CD8-positive, alpha-beta memory T cell (primary cell): ENCODE measurements at places on chromosomes 7 and 10. TPM values are rescaled to one million over a fixed set of nuclear protein-coding genes. Genes with fewer than 3 reads are reported as not detected.

ELN gene
- not detected for total RNA-seq

GFRA1 gene
- not detected for total RNA-seq

TMEM176B gene
- total RNA-seq: 0.20 TPM

ADRA2A gene
- not detected for total RNA-seq

HOXA10 gene
- not detected for total RNA-seq

ZC3HAV1L gene
- total RNA-seq: 13.6 TPM

IFRD1 gene
- 56.6 TPM for total RNA-seq

TEX36 gene
- total RNA-seq: not detected

LRRN3 gene
- total RNA-seq: 91.4 TPM

ODAD2 gene
- total RNA-seq: not detected

ABCA13 gene
- not detected for total RNA-seq

OR13A1 gene
- not detected for total RNA-seq

NKX1-2 gene
- total RNA-seq: not detected

POLL gene
- 30.9 TPM for total RNA-seq

ADARB2 gene
- not detected for total RNA-seq

SKIDA1 gene
- 0.24 TPM for total RNA-seq

CHST3 gene
- total RNA-seq: 0.07 TPM

LARP4B gene
- total RNA-seq: 128 TPM

ITGA8 gene
- not detected for total RNA-seq

LIPF gene
- not detected for total RNA-seq

EN2 gene
- not detected for total RNA-seq

CH25H gene
- total RNA-seq: not detected

AZGP1 gene
- not detected for total RNA-seq

CALHM1 gene
- not detected for total RNA-seq

DOCK4 gene
- total RNA-seq: 1.2 TPM
